ENCODE measurements at places on chromosomes 5 and 9.
A peak's percentile ranks its signal among the peaks of the same experiment; 100 is the strongest.

DNA sequence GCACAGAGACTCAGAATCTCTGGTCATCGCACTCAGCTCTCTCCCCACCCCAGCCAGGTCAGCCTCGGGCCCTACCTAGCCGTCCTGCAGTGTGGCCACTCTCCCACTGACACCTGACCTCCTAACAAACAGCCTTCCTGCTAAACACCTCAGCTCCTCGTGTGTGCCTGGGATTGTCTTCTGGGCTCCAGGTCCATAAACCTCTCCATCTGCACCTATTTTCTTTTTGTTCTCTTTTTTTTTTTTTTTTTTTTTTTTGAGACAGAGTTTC is 193.6 kb downstream of the ROR2 start:
- no peak for DNase-seq

GRCh38 chr5:362189-362588 is 40.7 kb downstream of the AHRR start:
- DNase-seq: no peak

GRCh38 chr9:129009584-129010141 is 18.5 kb downstream of the SH3GLB2 start:
- no peak for DNase-seq

DNA sequence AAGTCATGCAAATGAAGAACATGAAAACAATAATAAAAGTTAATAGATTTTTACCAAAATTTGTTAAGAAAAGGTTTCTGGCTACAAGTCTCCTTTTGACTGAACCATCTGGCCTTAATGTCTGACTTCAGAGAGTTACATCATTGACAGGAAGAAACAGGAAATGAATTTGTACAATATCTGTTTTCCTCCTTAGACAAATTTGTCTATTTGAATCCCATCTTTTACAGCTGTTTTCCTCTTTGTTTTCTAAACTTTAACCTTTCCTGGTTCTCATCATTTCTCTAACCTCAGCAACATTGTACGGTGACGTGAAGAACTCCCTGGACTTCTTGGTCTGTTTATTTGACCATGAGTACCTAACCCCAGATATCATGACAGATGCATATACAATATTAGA is 567.5 kb upstream of the RIOK2 start:
- DNase-seq: peak; percentile 34

DNA sequence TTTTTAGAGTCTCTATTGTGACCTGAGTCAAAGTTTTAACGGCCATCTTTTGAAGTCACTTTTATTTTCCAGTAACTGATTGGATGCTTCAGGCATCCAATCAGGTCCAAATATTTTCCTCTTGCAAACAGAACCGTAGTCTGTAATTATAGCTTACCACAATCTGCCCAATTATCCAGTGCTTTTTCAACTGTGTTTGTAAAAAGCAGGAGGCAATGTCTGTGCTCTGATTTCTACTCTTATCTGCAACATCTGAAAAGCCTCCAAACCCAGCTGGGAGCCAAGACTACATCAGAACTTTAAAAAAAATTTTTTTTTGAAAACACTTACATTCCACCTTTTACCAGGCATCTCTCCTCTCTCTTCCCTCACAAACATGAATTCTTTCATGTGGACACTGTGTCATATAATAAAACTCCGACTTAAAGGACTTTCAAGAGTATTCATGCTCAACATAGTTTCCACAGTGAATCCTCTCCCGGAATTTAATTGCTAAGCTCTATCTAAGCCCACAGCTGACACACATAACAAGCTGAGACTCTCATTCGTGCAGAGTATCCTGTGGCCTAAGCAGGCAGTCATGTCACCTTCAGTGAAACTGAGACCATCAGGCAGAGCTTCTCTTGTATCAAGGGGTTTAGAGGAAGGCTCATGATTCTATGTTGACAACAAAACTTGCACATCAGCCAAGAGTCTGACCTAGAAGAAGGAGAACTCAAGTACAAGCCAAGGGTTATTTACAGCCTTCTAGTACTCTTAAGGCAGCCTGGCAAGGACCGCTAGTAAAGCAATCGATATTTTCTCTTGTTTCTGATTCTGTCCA is 272.7 kb downstream of the TLE1 start:
- DNase-seq: peak; percentile 25

DNA sequence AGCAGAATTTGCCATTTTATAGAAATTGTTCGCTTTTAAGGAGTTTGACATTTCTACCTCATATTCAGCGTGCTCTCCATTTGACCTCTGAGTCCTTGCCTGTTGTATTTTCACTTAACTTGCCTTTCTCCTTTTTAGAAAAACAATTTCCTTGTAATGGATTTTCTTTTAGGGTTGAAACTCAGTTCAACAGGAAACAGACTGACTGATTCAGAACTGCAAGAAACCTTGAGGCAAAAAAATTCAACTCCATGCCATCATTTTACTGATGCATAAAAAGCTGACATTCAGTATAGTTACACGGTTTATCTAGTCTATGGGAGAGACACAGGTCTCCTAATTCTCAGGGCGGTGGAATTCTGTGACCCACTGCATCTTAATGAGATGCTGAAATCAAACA is 59.8 kb downstream of the MRPS30 start:
- DNase-seq: no peak

DNA sequence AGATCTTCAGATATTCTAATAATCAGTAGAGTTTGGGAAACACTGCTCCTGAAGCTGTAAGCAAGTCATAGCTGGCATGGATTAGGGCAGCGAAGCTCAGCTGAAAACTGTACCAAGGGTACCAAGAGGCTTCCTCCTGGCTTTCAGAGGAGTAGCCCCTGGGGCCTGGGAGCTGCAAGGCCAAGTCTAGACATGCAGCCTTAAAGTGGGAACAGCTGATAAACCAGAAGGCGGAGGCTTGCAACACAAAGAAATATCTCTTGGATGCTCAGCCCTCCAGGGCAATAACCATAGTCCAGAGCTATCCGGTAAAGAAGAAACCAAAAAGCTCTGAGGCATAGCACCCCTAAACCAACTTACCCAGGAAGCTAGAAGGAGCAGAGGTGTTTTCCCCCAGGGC is 51.5 kb downstream of the MRPS30 start:
- no peak for DNase-seq

GRCh38 chr5:35773967-35774366 is 82.7 kb upstream of the IL7R start:
- DNase-seq: peak; percentile 14

GRCh38 chr5:109563739-109564138 is 126.0 kb upstream of the MAN2A1 start:
- DNase-seq: no peak
